ENCODE measurements at places on chromosomes 5 and 9. TPM values are rescaled to one million over a fixed set of nuclear protein-coding genes. Genes with fewer than 3 reads are reported as not detected.

Gene SOX30
- polyA plus RNA-seq: not detected

DNA sequence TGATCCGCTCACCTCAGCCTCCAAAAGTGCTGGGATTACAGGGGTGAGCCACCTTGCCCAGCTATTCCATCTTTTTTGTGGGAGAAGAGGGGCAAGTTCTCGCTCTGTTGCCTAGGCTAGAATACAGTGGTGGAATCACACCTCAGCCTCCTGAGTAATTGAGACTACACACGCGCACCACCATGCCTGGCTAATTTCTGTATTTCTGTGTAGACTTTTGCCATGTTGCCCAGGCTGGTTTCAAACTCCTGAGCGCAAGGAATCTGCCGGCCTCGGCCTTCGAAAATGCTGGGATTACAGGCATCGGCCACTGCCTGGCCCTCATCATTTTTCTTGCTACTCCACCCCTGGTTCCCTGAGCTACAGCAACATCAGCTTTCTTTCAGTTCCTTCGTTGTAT lies 2.8 kb upstream of the NOL6 start:
- H3K36me3 ChIP-seq: peaks cover 7% of the 10 kb centered on the region
- H3K4me1 ChIP-seq: peaks cover 15% of the 10 kb centered on the region
- H3K4me3 ChIP-seq: no peak overlapping the region
- no peaks in the 10 kb centered on the region for H3K27me3 ChIP-seq
- no peak overlapping the region for H3K27ac ChIP-seq

GRCh38 chr9:106862110-106862820 lies 701 bp upstream of the ZNF462 start:
- H3K27ac ChIP-seq: peak overlapping the region; percentile 54
- DNase-seq: peak; percentile 54
- peaks cover 17% of the 10 kb centered on the region for H3K4me1 ChIP-seq

GRCh38 chr5:10149911-10150310 lies 99.8 kb downstream of the ATPSCKMT start:
- H3K27ac ChIP-seq: no peak overlapping the region
- H3K27me3 ChIP-seq: no peaks in the 10 kb centered on the region
- no peaks in the 10 kb centered on the region for H3K36me3 ChIP-seq
- H3K4me1 ChIP-seq: no peaks in the 10 kb centered on the region

Gene DDX4
- not detected for polyA plus RNA-seq

- no peaks in the 10 kb centered on the region for H3K27me3 ChIP-seq
- peak overlapping the region; percentile 97 for H3K4me3 ChIP-seq
- H3K27ac ChIP-seq: no peak overlapping the region
- no peak for DNase-seq
- peaks cover 14% of the 10 kb centered on the region for H3K4me1 ChIP-seq
Observed at GRCh38 chr9:36398745-36399144, 1.3 kb downstream of the RNF38 start.

Gene LYSMD3
- 6.0 TPM for polyA plus RNA-seq

GRCh38 chr9:134413890-134414623 lies 87.8 kb downstream of the RXRA start:
- H3K4me3 ChIP-seq: no peak overlapping the region
- DNase-seq: peak; percentile 94
- H3K27me3 ChIP-seq: no peaks in the 10 kb centered on the region
- peak overlapping the region; percentile 66 for H3K27ac ChIP-seq

Gene IFNA21
- polyA plus RNA-seq: not detected

GRCh38 chr5:13814301-13814700 lies 130.2 kb downstream of the DNAH5 start:
- DNase-seq: no peak
- H3K4me3 ChIP-seq: no peak overlapping the region
- no peaks in the 10 kb centered on the region for H3K27me3 ChIP-seq
